Motor neuron (in vitro differentiated cells): ENCODE measurements at places on chromosomes 1 and 21. TPM values are rescaled to one million over a fixed set of nuclear protein-coding genes. Genes with fewer than 3 reads are reported as not detected.

GRCh38 chr21:45975020-45975666 is 6.4 kb upstream of the COL6A1 start:
- peak; percentile 7 for ATAC-seq

DNA sequence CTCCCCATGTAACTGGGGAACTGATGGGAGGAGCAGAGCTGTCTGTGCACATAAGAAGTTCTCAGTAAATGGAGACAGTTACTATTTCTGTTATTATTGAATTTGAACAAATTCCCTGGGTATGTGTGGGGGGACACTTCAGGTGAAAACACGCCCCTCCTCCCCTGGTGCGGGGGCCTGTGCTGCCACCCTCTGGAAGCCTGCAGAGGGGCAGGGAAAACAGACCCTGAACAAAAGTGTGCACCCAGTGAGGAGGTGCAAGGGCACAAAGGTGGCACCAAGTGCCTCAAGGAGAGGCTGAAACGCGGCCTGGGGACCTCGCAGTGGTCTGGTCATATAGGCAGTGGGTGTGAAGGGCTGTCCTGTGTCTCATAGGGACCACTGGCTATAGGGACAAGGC is 18.2 kb upstream of the NADK start:
- no peak for ATAC-seq

DNA sequence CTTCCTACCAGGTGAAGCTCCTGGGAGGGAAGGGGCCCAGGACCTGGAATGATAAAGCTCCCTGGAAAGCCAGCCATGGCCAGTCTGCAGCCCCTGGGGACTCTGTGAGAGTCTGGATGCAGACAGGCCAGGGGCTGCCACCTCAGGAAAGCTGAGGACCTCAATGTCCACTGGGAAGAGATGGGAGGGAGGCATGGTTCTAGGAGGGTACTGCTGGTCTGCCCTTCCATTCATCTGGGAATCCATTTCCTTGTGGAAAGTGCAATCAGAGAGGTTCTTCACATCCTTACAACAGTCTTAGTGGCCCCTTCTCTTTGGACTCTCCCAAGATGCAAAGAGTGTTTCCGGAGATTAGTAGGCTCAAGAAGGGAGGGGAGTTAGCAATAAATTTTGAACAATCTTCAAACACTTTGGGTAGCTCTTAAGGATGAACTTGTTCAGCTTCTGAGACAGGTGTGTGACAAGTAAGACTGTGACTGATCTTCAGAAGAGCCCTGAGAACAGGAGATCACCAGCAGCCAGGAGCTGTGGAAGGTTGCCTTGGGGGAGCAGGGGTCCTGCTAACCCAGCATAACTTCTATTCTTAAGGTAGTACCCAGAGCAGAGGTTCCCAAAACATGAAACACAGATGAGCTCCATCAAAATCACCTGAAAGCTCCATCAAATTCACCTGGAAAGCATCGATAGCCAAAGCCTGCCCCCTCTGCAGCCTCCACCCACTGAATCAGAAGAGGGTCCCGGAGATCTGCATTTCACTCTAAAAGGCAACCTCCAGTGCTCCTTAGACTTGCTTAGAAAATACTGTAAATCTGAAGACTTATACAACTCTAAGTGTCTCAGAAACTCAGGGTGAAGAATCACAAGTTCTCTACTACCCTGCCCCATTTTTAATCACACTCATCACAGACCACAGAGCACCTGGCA is 616 bp upstream of the LAX1 start:
- ATAC-seq, result no peak

The FCRL3 gene
- total RNA-seq, result 1.2 and 1.6 TPM in 2 replicates
